Stimulated activated naive B cell treated with anti-CD40 and anti-IgM and Interleukin-4, amounts not matched to agents 10 μg/mL and 1 μg/mL and 100 μg/mL, for 72 hours (primary cell): ENCODE measurements at places on chromosomes 3 and 15.

DNA sequence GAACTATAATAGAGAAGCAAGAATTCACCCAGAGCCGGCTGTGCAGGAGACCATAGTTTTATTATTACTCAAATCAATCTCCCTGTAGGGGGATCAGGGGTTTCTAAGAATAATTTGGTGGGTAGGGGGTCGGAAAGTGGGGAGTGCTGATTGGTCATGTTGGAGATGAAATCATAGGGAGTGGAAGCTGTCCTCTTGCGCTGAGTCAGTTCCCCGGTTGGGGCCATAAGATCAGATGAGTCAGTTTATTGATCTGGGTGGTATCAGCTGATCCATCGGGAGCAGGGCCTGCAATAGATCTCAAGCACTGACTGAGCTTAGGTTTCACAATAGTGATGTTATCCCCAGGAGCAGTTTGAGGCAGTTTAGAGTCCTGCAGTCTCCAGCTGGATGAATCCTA, 97.0 kb upstream of the SNRPN start:
- DNase-seq: no peak

GRCh38 chr3:70096376-70097066, 97.0 kb downstream of the SAMMSON start:
- peak; percentile 13 for DNase-seq

DNA sequence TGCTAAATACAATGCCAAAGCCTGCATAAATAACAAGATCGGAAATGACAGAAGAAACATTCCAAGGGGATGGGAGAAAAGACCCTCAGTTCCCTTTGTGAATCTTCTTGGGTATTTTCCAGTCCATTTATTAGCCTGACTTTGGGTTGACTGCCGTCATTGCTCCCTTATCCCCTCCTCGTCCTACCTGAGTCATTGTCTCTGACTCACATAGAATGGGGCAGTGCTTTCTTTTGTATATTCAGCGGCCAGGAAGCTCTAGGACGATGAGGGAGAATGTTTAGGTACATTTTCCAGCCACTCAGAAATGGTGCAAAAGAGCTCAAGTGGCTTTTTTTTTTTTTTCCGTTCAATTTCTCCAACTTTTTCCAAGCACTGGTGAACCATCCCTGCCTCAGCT, 71.6 kb downstream of the KAT2B start:
- no peak for DNase-seq

- no peak for DNase-seq
These were observed 37.5 kb downstream of the NBEAL2 start for GRCh38 chr3:47016934-47017435.

DNA sequence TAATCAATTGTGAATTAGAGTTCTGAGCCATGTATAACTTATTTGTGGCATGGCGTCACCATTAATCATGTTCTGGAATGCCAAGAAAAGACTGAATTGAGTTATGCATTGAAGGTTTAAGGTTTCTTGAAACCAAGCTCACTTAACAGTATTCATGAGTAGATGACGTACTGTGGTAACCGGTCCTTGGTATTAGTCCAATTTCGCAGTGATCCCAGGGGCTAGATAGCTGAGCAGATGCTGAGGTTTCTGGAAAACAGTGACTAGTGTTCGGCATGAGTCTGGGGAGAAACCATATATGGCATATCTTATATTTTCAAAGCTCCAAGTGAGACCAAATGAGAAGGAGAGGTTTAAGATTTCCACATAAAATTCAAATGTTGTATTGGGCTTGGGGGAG, 218.3 kb upstream of the LYSMD4 start:
- no peak for DNase-seq

DNA sequence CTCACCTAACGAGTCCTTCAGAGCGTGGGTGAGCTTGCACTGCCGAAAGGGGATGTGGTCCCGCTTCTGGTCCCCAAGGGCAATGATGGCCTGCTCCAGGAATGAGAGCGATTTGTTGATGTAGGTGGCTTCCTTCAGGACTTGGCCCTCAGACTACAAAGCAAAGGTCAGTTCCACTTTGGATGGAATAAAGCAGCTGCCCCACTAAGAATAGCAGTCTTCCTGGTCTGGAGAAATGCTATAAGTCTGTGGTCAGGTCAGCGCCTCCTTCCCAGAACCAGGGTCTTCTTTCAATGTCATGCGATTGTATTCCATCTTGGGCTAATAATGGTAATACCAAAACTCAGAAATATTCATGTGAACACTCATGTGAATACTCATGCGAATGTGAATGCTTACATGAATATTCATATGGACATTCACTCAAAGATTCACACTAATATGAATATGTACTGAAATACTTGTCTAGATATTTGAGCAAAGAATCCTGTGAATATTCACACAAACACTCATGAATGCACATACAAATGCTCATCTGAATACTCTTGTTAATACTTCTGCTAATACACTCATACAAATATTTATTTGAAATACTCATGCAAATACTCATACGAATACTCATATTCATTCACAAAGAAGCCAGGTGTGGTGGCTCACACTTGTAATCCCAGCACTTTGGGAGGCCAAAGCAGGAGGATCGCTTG, 16.7 kb downstream of the KIF9 start:
- DNase-seq: no peak

- DNase-seq: no peak
These were observed 122.0 kb upstream of the RGMA start for GRCh38 chr15:93210995-93211394.

DNA sequence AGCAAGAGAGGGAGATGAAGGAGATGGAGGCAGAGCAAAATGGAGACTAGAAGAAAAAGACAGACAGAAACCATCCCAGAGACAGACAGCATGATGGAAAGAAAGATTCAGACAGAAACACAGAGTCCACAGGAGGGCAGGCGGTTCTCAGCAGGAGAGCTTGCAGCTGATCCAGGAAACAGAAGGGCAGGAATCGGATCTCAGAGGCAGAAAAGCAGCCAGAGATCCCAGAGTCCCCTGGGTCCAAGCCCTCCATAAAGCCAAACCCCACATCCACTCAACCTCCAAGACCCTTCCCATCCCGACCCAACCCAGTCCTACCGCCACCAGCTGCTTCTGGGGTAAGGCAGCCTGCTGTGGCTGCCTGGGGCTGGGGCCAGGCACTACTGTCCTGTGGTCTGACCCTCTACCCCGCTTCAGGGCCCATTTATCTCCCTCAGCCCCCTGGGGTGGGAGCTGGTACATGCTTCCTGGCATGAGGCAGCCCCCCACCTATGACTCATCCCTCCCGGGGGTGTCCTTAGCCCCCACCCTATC, at the start of gene UCN2:
TSS of gene UCN2 (minus strand) at position 400 of the 537 bp plus-strand sequence. CDS start 657 bp downstream, outside the sequence.
- DNase-seq: no peak

- DNase-seq: no peak
These were observed 35.2 kb downstream of the BDH1 start for GRCh38 chr3:197520311-197521276.

- DNase-seq: no peak
These were observed 542.6 kb downstream of the ZBBX start for GRCh38 chr3:166837535-166837934.

DNA sequence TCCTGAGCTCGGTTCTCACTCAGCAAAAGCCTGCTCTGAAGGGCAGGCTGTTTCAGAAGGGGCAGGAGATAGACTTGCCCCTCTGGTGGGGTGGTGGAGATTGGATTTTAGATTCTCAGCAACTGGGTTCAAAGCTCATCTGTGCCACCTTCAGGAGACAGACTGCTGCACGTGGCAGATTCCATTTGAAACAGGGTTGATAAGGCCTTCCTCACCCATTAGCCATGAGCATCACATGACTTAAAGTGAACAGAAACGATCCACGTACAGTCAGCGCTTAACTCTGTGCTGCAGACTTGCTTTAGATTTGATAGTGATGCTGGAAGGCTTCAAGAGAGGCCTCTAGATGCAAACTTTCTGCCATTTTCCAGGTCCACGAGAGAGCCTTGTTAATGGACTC, 35.0 kb upstream of the MGLL start:
- no peak for DNase-seq

DNA sequence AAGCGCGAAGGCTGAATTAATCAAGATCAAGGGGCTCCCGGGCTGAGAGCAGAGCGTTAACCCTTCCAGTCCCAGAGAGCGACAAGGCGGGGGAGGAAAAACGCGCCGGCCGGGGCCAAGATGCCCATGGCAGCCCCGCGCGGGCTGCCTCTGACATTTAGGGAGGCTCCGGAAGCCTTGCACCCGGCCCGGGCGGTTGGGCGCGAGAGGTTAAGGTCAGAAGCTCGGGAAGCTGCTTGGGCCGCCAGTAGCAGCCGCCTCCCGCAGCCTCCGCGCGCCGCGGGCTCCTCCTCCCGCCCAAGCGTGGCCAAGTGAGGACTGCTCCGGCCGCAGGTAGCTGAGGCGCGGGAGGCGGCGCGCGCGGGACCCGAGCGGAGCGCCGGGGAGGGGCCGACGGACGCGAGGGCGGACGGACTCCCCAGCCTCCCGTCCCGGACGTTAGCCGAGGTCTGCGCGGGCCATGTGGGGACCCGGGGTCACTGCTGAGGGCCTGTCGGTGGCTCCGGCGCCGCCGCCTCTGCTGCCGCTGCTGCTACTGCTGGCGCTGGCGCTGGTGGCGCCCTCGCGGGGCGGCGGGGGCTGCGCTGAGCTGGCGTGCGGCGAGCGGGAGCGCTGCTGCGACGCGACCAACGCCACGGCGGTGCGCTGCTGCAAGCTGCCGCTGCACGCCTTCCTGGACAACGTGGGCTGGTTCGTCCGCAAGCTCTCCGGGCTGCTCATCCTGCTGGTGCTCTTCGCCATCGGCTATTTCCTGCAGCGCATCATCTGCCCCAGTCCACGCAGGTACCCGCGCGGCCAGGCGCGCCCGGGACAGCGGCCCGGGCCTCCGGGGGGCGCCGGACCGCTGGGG, at the start of gene C3orf80:
TSS of gene C3orf80 (plus strand) at position 247 of the 850 bp plus-strand sequence. CDS start at position 461, 214 bp downstream.
- DNase-seq: peak; percentile 32
